ENCODE measurements at places on chromosomes 1 and 21.

DNA sequence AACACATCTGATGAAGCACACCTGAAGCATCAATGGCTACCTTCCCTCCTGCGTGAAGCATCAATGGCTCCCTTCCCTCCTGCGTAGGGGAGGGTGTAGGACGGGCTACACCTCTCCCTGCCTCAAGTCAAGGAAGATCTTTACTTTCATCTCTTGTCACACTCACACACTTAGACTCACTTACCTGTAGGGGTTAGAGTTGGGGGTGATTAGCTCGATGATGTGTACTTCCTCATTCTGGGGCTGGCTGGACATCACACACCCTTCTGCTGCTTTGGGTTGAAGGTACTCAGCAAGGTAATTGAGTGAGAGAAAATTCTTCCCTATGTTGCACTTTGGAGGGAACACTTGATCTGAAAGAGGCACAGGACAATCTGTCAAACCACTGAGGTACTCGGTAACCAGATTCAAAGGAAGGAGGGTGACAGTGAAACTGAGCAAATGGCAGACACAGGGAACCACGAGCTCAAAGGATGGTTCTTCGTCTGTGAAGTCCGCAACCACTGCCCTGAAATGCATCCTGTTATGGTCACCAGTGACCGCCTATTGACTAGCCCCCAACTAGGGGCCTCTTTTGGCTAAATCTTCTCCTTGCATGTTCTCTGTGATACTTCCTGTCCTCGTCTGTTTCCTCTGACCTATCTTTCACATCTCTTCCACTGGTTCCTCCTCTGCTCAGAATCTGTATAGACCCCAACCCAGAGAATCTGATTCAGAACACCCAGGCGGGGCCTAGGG is 156.2 kb downstream of the TGFBR3 start:
- no peak for DNase-seq

GRCh38 chr1:201329286-201329685 is 46.0 kb downstream of the PKP1 start:
- no peak for DNase-seq

DNA sequence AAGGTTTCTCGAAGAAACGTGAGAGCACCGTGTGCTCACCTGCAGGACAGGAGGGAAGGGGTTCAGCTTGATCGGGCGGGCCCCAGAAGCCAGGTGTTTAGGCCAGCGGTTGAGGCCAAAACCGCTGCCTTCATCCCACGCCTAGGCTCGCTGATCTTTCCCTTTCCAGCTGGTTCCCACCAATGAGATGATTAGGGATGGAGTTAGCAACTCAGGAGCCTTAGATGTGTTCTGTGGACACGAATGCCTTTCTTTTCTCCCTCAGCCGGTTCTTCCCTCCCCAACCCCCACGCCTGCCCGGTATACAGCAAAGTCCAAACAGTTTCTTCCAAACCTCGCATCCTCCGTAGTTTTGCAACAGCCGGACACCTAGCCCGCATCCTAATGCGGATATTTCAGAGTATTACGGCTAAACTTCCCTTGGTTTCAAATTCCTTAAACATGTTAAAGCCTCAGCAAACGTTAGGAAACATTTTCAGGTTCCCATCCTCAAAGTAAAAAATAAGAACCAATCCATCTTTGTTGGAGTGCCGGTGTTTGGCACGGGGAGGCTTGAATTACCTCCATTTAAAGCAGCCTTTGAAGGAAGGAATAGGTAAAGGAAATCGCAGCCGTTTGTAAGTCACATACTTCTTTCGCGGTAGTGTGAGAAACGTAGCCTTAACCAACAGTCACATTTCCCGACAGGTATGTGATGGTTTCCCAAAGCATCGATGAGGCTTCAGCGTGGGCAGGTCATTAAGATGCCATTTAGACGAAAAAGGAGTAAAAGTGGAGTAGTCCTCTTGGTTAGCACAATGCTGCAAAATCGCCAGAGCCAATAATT is 1.1 kb downstream of the LRRC8C start:
- no peak for DNase-seq

GRCh38 chr1:227808566-227808965 is 6.9 kb upstream of the PRSS38 start:
- no peak for DNase-seq

DNA sequence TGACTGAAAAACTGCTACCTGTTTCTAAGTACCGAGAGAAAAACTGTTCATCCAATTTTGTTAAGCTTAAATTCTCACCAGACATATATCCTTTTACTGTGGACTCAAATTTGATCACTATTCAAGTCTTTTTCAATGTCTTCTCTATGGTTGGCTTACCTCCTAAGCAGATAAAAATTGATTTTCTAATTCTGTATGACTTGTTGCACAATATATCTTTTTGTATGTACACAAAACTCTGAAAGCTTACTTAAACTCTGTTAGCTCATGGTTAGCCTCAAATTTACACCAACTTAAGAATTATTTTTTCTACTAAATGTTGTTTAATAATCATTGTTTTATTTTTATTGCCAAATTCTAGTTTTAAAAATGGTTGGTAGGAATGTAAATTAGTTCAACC is 715.4 kb downstream of the LTN1 start:
- no peak for DNase-seq

DNA sequence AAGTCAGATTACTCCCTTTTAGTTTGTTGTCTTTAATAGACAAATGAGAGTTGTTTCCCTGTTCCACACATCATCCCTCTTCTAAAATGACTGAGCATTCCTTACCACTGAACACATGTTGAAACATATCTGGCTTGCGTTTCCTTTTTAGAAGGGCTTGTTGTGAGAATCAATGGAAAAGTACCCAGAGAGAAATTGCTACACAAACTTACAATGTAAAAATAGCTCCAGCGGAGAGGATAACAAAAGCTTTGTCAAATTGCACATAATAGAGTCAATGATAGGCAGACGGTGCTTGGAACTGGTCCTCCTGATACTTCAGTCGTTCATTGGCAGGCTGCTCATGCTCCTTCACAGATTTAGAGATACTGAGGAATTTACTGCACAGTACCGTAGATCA is 123.9 kb downstream of the CYYR1 start:
- DNase-seq, result no peak

GRCh38 chr1:98197356-98197755 is 276.5 kb upstream of the DPYD start:
- no peak for DNase-seq

DNA sequence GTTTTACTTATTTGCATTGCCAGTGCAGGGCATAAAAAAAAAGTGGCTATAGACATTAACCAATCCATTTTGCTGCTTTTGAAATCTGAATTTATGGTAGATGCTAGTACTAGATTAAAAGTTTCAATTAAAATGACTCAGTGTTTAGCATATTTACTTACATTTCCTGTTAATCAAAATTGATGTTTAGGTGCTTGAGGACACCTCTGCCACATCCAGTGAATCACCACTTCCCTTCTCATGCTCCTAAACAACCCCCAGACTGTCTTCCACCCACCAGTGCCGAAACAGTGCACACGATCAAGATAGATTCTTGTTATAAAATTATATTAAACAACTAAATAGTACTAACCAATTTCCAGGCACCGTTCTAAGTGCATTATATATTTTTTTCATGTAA is 32.7 kb downstream of the HSD17B7 start:
- DNase-seq, result no peak

GRCh38 chr1:32870615-32871363 is at the start of gene FNDC5:
TSS of gene FNDC5 (minus strand) at chr1:32870912.
- DNase-seq, result no peak

DNA sequence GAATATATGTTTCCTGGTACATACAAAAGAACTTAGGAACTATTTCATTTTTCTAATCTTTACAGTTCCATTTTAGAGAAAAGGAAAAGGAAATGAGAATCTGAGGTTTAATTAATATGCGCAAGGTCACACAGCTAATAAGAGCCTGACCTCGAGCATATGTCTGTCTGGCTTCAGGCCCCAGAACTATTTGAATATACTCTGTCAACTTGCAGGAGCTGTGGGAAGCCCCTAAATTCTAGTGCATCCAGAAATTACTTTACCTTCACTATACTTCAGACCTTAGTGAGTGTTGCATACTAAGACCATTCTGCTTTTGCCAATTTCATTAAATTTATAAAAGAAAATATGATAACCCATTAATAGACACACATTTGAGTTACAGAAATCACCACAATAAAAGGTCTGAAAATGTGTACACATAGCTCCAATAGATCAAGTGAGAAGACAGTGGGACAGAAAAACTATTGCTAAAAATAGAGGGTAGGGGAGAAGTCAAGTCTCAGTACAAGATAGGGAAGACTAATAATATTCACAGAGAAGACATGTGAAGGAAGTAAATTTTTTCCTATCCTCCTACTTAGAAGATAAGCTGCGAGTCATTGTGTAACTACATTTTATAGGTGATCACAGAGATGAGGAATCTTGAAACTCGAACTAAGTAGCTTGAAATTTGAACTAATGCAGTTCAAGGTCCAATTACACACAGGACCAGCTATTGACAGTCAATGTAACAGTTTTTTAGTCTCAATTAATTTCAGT is 3.8 kb downstream of the RGS13 start:
- DNase-seq, result no peak

- no peak for DNase-seq
These were observed 92.4 kb downstream of the NTPCR start for GRCh38 chr1:233042834-233043233.

DNA sequence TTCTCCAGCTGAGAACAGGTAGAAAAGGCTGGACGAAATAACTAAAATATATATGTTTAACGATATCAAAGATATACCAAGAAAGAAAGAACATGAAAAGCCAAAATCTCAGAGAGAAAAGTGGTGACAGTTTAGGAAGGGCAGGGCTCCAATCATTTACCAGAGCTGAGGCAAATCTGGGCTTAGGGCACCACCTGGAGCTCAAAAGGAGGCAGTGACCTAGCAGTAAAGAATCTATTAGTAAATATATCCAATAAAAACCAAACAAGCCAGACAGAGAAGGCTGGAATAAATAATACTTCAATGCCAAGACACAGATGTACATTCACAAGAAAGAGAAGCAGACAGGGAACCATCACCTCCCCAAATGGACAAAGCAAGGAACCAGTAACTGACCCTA is 43.5 kb downstream of the CHIA start:
- DNase-seq, result no peak

DNA sequence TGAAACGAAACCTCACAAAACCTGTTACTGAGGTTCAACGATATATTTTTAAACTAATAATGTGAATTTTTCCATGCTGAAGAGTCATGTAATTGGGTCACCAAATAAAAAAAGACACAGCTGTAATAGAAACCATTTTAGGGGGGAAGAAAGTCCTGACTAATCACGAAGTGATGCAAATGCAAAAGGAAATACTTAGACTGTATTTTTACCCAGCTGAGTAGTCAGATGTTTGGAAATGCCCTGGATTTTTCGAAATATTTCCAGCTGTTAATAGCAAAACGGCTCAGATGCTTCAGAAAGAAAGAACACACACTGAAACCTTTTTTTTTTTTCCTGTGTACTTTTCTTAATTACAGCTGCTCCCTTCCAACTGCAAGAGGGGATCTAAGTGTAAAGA is 210.3 kb downstream of the SETD4 start:
- DNase-seq, result no peak

GRCh38 chr1:52054496-52055065 is 410 bp downstream of the TXNDC12 start:
- DNase-seq, result no peak

DNA sequence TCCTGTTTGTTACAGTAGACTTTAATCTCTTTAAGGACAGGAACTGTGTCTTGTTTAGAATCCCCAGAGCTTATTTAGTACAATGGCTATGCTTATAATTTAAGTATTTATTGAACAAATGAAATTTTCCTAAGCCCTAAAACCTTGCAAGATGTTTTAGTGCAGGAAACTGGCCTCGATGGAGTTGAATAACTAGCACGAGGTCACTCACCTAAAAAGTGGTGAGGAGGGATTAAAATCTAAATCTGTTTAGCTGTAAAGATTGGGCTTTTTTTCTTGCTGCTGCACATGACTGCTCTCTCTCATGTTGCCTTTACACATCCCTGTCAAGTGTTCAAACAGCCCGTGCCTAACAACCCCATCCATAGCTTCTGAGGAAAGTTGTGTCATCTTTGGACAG is 10.2 kb downstream of the NFYC start:
- no peak for DNase-seq

- DNase-seq, result no peak
These were observed 668 bp downstream of the RNF11 start for GRCh38 chr1:51236531-51237350.

DNA sequence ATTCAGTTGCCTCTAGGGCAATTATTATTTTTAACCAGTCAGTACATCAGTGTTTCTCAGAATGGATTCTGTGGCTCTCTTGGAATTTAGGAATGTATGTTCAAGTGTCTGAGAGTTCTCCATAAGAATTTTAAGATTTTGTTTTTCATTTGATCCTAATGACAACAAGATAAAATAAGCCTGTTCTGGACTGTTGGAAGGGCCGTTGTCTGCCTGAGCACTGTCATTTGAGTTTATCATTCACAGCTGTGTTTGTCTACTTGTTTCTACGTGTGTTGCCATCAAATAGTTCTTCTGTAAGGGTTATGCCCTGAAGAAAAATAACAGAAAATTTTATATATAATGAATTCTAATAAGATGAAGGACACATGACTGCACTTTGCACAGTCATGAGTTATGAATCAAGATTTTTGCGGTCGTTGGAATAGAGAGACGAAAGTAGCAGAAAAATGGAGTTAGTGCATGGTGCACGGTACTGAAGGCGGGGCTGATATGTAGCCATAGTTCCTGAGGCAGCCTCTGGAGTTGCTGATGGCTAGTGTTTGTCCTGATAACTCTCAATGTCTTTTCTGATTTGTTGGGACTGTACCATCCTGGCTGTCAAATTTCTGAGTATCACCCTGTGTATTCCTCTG is 92.5 kb downstream of the NOS1AP start:
- no peak for DNase-seq

GRCh38 chr21:36839123-36839522 is 127.3 kb downstream of the HLCS start:
- no peak for DNase-seq

- no peak for DNase-seq
These were observed 41.6 kb downstream of the NSL1 start for GRCh38 chr1:212749821-212750535.

- DNase-seq, result no peak
These were observed 1004.2 kb downstream of the TTLL7 start for GRCh38 chr1:82994616-82995263.

GRCh38 chr1:197027359-197027758 is 39.7 kb downstream of the F13B start:
- DNase-seq, result no peak

DNA sequence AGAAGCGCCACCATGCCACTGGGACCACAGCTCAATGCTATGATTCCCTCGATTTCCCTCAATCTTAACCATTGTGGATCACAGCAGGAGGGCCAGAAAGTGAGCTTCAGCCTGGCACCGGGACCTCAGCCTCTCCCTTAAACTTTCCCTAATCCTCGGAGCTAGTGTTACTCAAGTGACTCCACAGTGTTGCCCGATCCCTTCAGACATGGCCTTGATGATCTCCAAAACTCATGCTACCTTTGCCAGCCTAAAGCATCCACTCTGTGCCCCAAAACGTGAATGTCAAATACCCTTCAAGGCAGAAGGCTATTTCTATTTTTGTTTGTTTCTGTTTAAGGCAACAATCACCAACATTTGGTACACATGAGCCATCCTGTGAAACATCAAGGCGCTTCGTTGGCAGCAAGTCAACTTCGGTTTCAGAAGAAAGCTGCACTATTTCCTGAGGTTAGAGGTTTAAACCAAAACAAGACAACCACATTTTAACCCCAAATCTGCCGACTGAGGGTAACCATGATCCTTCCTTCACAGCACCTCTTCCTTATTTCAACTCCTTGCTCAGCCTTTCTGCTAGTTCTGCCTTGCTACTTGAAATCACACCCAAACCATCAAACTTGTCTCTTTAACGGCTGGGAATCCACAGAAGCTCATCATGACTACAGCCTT is 94.4 kb upstream of the KRTAP19-8 start:
- no peak for DNase-seq

GRCh38 chr1:55444667-55445066 is 229.5 kb upstream of the USP24 start:
- no peak for DNase-seq

Data from activated CD8-positive, alpha-beta memory T cell treated with anti-CD3 and anti-CD28 coated beads for 48 hours (primary cell).